ENCODE measurements at places on chromosomes 16 and 17.
A peak's percentile ranks its signal among the peaks of the same experiment; 100 is the strongest.

DNA sequence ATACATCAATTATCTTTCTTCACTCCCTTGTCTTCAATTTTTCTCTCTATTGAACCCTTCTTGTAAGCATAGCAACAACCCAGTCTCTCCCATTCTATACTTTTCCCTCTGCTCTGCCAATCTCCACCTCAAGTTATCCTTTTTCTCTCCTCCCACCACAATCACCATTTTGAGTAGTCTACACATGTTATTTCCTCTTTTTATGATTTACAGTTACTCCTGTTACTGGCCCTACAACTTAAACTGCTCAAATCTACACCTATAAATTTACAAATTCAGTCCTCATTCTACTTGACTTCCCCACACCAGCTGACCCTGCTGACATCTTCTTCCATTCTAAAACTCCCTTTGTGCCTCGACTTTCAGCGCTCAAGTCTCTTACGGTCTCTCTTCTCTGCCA lies 84.6 kb downstream of the SPAG9 start:
- DNase-seq, result no peak

DNA sequence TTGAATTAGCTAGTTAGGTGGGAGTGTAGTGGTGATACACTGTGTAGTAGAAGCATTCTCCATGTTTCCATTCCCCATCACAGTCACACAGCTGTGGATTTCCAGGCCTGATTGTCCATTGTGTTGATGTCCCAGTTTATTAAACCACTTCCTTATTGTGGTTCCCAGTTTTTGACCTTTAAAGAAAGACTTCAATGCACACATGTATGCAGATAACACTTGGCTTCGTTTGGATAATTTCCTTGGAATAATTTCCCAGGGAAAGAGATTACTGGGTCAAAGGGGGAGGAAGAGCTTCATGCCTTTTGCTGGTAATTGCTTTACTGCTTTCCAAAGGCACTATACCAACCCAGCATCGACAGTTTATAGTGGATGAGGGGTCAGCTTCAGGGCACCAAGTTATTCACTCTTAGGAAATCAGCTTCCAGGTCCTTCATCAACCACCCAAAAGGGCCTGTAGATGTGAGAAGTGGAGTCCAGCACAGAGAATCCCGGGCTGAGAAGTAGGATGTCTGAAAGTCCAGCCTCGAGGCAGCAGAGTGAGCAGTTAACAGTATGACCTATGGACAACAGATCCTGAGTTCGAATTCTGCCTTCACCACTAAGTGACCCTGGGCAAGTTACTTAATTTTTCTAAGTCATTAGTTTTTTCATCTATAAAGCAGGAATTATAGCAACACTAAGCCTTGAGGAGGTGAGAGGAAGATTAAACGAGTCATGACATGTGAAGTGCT lies 31.3 kb upstream of the TNS4 start:
- DNase-seq, result no peak

DNA sequence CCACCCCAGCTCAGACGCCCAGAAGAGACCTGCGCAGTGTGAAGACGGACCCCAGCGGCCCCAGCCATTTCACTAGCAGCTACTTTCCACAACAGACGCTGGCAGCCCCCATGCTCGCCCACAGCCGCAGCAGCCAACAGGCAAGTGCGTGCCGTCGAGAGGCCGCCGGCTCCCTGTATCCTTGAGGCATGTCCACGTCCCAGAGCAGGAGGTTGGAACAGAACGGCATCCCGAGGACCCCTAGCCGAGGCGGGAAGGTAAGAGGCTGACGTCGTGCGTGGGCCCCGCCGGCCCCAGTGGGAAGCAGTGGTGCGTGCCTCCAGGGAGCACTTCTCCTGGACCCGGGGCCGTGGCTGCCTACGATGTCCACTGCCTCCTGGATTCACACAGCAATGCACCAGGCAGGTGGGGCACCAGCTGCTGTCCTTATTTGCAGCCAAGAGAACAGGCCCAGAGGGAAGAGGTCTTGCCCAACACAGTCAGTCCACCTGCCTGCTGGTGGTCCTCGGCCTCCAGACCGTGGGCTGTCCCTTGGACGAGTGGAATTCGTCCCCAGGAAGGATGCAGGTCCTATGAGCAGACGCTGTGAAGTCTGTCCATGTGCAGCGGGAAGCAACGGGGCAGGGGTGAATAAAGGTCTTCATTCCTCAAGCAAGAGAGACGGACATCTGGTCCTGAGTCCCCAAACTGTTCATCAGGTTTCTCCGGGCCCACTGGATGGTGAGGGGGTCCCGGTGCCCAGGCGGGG lies 38.5 kb downstream of the SLC7A5 start:
- no peak for DNase-seq

GRCh38 chr16:22347100-22347820 lies 27.2 kb downstream of the CDR2 start:
- no peak for DNase-seq

GRCh38 chr16:69855592-69855991 lies 93.5 kb downstream of the WWP2 start:
- no peak for DNase-seq

- no peak for DNase-seq
Observed at GRCh38 chr17:58046239-58047094, 36.8 kb upstream of the DYNLL2 start.

DNA sequence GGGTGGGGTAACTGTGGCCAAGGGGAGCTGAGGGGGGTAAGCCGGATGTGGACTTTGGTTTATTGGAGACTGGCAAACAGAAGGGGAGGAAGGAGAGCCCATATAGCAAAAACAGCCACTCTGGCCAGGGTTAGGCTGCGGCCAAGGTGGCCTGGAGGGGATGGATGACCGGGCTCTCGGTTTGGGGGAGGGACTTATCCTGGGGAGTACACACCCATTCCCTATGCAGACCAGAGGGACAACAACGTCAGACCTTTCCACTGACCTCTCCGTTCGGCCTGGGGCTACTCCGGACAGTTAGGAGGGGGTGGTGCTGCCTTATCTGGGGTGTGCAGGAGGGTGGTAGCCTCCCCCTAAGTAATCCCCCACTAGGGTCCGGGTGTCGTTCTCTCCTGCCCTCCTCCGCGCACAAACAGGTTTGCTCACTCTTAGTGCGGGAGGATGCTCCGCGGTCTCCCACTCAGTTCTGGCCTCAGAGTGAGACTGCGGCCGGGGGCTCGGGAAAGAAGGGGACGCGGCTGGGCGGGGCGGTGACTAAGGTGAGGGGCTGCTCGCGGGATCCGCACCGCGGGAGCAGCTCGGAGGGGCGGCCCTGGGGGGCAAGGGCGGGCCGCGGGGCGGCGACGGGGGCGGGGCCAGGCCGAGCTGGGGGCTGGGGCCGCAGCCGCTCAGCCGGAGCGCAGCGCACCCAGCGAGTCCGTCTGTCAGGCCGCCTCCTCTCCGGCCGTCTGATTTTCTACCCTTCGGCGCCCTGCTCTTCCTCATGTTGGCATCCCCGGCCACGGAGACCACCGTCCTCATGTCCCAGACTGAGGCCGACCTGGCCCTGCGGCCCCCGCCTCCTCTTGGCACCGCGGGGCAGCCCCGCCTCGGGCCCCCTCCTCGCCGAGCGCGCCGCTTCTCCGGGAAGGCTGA lies at the start of gene WNK4:
WNK4 (plus strand) TSS at position 675 of the 915 bp plus-strand sequence; CDS start at position 764, 89 bp downstream.
- DNase-seq, result no peak

DNA sequence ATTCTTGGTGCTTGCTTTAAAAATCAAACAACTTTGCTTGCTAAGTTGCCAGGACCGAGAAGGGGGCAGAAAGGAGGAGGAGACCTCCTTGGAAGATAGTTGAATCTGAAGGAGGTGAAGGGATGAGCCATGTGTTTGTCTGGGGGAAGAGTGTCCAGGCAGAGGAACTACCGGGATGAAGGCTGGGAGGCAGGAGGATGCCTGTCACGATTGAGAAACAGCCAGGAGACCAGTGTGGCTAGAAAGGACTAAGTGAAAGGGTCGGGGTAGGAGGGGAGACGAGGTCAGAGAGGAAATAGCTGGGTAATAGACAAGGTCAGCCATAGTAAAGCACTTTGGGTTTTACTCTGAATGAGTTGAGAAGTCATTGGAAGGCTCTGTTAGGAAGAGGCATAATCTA lies 38.9 kb upstream of the CSNK2A2 start:
- no peak for DNase-seq

- DNase-seq, result no peak
Observed at GRCh38 chr16:67199011-67199807, at the start of gene ELMO3. Gene ELMO3, plus strand, starts transcription at chr16:67199131. Its CDS starts 196 bp downstream, at chr16:67199327.

DNA sequence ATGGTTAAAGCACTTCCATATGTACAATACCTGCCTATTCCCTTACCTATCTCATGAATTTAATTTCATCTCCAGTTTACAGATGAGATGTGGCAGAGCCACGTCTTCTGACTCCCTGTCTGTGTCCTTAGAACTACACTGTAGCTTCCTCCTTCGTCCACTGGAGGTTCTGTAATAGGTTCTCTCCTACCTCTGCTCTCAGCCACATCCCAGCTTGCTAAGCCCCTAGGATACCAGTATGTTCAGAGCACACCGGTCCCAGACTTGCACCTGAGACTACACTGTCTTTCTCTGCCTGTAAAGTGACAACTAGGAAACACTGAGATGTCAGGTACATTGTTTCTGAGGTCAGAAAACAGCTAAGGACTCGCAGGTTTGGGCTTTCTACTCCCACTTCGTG lies 3.8 kb upstream of the RASL10B start:
- no peak for DNase-seq

- peak; percentile 29 for DNase-seq
Observed at GRCh38 chr16:20844588-20844987, 38.3 kb downstream of the REXO5 start.

DNA sequence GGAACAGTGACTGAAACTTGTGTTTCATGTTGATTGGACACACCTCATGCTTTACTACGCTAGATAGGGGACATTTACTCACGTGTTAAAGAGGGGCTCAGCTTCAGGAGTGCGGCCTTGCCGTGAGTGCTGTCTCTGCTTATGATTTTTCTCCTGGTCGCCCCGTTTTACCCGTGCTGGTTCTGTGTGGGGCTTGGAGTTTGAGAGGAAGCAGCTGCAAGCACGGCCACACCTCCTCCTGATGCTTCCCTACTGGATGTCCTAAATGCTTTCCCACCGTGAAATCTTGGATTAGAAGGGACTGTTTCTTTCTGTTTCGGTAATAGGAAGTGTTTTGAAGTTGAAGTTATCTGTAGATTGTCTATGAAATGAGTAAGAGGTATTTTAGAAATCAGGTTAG lies 54.0 kb upstream of the ZNF750 start:
- peak; percentile 11 for DNase-seq

- DNase-seq, result no peak
Observed at GRCh38 chr17:7343250-7343649, 6.9 kb downstream of the ACAP1 start.

GRCh38 chr16:11245988-11246387 lies 10.0 kb downstream of the SOCS1 start:
- DNase-seq, result no peak

DNA sequence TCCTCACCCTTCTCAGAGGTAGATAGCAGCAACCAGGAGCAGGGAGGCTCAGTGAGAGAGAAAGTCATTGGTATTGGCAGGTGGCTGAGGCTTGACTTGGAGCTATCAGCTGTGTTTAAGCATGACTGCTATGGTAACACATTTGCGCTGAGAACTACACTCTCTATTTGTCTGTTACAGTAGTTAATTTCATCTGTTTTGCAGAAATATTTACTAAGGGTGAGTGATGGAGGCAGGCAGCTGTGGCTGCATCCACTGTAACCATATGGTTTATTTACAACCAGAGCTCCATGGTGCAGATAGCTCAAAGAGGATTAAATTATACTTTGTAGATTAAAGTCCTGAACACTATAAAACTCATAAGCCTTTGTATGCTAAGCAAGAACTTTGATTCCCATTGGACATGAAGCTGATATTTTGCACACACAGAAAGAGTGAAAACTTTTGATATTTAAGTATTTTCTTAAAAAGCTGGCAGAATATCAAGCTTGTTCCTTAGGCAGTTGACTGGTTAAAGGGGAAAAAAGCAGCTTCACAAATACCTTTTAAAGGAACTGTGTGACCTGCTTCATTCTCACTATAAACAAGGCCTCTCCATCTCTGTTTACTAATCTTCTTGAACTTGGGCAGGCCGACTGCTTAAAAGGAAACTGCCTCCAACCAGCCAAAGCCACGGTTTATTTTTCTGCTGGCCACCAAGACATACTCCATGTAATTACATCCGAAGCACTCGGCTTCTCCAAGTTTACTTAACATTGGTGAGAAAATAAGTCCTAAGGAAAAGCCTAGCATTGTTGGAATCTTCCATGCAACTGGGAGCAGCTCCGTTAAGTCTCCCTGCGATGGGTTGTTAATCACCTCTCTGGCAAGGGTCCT lies 299.8 kb upstream of the ZFHX3 start:
- DNase-seq, result no peak

- DNase-seq, result no peak
Observed at GRCh38 chr16:27531186-27531585, 18.5 kb downstream of the GTF3C1 start.

- DNase-seq, result no peak
Observed at GRCh38 chr16:1575578-1575977, 36.3 kb downstream of the IFT140 start.

GRCh38 chr17:49379926-49380325 lies 17.9 kb upstream of the ZNF652 start:
- DNase-seq, result no peak

GRCh38 chr17:67689534-67690177 lies 28.1 kb upstream of the NOL11 start:
- DNase-seq, result peak; percentile 61

GRCh38 chr16:75385507-75386152 lies 47.7 kb downstream of the CFDP1 start:
- peak; percentile 36 for DNase-seq

Data from stimulated activated naive CD4-positive, alpha-beta T cell (primary cell).